ENCODE measurements at places on chromosomes 5 and 9.

- no peak for DNase-seq
These were observed 246.9 kb upstream of the GAS1 start for GRCh38 chr9:87193925-87194868.

- DNase-seq: no peak
These were observed 76.5 kb downstream of the KCTD16 start for GRCh38 chr5:144247131-144247530.

DNA sequence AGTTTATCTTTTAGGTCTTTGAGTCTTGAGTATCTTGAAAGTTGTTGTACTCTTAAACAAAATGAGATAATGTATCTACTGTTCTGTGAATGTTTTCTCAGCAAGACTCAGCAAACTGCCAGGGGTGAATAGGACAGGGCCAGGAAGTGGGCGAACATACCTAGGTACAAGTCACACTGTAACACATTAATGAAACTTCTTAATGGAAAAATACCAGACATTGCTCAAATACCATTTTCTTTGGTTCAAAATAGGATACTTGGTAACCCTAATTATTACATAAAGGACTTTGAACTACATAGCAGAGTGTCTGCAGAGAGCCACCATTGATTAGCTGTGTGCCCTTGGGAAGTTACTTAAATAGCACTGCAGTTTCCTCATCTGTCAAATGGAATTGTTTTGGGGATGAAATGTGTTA, 197.5 kb downstream of the ARHGEF28 start:
- no peak for DNase-seq

- no peak for DNase-seq
These were observed 97.0 kb downstream of the DRD1 start for GRCh38 chr5:175347027-175347426.

GRCh38 chr9:134298000-134298399, 28.3 kb upstream of the RXRA start:
- no peak for DNase-seq

GRCh38 chr9:35716230-35716629, 15.8 kb downstream of the TLN1 start:
- no peak for DNase-seq

DNA sequence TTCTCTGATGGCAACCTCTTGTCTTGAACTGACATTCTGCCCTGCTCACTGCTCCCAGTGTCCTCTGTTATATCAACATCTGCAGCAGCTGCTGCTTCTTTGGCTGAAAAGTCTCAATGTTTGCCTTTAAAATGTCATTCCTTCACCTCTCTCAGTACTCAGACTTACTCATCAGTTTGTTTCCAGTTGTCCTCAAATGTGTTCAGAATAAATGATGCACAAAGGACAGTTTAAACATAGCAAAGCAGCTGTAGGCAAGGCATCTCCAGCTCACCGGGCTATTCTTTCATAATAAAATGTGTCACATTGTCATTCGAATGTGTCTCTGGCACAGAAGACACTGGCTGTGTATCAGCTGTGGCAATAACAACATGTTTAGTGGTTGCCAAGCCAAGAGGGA, 590.9 kb upstream of the ZNF608 start:
- no peak for DNase-seq

DNA sequence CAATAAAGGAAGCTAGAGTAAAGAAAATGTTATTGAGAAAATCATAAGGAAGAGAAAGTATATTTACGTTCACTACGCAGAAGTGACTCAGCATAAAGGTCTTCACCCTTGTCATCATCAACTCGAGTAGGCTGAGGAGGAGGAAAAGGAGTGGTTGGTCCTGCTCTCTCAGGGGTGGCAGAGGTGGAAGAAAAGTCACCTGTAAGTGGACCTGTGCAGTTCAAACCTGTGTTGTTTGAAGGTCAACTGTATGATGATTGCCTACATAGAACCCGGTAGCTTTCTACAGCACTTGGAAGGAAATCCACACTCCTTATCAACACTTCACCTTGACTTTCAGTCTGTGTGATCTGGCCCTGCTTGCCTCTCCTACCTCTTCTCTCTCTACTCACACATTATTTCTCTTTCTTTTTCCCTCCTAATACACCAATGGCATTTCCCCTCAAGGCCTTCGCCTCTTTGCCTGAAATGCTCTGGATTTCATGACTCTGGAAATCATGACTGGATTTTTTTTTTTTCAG, 109.3 kb upstream of the CPEB4 start:
- no peak for DNase-seq

DNA sequence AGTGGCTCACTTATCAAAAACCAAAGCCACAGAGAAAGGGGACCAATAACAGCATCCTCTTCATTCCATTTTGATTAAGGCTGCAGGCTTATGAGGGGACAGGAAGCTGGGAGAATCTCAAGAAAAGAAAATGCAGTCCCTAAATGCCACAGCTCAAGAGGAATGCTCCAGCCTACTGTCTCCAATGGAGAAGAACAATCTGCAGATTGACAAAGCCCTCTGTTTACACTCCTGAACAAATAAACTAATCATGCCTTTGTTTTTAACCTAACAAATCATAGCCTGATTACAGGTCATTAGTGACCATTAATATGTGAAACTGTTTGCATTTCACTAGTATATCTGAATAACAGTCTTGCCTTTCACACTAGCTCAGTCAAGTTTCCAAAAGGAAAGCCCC, 26.5 kb downstream of the PPP2R2B start:
- no peak for DNase-seq

DNA sequence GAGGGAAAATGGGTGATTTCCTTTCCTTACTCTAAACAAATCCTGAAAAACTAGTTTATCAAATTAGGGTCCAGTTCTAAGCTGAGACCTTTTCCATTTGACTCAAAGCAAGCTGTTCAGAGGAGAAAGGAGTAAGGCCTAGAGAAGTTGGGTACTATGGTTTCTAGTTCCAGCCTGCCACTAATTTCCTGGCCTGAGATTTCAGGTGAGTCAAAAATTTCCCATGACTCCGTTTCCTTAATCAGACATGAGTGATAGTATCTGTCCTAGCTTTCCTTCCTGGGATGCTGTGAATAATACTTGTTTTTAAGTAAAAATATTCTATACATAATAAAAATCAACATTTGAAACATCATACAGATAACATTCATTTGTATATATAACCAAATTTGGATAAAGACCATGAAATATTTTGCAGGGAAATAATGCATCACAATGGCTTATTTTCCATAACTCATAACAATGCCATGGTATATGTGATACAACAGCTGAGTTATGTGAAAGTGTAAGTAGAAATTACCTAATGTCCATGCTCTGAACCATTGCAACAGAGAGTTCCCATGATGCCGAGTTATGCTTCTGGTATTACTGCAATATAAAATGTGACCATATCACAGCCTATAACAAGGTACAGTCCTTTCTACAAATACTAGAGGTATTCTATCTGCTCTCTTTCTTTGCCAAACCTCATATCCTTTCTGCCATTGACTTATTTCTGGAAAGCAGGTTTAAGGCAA, 142.7 kb downstream of the MLLT3 start:
- DNase-seq: no peak

DNA sequence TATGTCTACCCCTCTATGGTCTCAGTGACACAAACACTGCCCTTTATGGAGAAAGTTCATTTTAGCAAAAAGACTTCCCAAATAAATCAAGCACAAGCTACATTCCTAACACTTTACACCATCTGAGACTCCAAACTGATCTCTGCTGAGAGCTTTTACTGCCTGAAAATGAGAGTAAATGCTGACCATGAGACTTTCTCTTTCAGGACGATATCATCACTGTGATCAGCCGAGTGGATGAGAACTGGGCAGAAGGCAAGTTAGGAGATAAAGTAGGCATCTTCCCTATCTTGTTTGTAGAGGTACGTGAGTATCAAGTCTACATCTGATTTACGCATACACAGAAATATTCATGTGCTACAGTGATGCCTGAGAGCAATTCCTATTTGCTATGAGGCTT, 67.5 kb downstream of the SH3RF2 start:
- no peak for DNase-seq

GRCh38 chr5:137666461-137666850, 69.4 kb downstream of the KLHL3 start:
- no peak for DNase-seq

DNA sequence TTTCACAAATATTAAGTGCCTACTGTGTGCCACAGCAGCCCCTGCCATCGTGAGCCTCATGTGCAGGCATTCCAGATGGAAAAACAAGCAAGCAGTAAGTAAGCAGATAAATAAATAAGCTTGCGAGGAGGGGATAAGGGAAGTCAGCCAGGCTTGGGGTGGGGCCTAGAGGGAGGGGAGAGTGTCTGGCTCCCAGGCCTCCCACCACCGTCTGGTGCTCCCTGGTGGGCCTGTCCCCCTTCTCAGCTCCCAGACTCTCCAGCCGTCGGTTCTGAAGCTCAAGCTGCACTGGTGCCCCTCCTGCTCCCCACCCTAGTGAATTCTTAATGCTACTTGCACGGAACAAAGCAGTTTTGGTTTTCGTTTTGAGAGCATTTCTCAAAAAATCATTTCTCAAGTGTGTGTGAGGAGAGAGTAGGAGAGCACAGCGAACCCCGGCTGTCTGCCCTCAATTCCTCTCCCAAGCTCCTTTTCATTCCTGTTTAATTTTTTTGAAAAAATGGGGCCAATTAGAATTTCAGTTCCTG, 6.6 kb upstream of the IER5L start:
- no peak for DNase-seq

DNA sequence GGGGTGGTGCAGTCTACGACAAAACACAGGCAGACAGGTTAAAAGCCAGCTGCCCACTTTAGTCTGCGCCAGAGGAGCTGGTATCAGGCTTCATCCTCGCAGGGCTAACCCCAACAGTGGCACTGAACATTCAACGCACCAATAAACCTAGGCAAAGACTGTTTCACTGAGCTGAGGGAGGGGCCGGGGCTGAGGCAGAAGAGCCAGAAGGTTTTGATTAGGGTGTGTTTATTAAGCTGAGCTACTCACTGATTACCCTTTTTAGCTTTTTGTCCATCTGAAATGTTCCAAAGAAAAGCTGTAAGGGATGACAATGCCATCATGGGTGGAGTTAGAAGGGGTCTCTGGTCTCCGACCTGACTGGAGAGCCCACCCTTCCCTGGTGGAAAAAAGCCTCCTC, 1.4 kb downstream of the ZMYND19 start:
- no peak for DNase-seq

DNA sequence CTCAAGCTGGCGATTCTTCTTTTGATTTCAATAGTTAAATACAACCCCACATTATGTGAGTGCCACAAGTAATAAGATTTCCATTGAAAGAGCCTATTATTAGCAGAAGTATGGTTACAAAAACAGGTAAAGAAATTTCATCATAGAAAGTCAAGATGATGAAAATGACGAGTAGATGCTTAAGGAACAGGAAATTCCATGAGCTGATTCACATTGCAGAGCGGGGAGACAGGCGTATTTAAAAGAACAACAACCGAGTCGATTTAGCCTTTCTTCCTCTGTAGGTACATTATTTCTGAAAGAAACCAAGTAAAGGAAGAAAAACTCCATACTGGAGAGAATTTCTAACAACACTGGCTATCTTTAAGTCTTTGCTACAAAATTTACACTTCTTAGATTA, 310.4 kb downstream of the SLF1 start:
- DNase-seq: no peak

DNA sequence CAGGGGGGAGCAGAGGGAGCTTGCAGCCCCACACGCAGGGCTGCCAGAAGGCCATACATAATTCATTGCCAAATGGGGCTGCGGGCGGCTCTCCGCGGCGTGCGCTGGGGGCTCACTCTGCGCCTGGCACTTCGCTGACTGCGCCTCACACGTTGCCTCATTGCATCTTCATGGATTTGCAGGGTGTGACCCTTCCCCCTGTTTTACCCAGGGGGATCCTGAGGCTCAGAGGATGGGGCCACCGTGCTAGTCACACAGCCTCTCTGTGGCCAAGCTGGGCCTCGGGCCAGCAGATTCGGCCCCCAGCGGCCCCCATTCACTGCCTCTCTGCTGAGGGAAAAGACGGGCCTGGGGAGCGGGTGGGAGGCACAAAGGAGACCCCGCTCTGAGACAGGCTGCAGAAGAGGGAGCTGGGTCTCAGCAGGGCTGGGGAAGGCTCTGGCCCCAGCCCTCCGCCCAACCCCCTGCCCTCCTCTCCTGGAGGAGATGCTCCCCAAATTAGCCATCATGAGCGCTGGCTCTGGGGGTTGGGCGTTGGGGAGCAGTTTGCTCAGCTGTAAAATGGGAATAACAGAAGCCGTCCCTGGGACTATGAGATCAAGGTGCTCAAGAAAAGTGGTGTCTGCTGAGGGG, 115.5 kb downstream of the C9orf50 start:
- no peak for DNase-seq

- no peak for DNase-seq
These were observed 187.3 kb downstream of the HTR1A start for GRCh38 chr5:63774939-63775338.

GRCh38 chr5:9201761-9202160, 344.1 kb downstream of the SEMA5A start:
- DNase-seq: no peak

GRCh38 chr9:92971121-92971520, 23.8 kb downstream of the FGD3 start:
- DNase-seq: no peak

DNA sequence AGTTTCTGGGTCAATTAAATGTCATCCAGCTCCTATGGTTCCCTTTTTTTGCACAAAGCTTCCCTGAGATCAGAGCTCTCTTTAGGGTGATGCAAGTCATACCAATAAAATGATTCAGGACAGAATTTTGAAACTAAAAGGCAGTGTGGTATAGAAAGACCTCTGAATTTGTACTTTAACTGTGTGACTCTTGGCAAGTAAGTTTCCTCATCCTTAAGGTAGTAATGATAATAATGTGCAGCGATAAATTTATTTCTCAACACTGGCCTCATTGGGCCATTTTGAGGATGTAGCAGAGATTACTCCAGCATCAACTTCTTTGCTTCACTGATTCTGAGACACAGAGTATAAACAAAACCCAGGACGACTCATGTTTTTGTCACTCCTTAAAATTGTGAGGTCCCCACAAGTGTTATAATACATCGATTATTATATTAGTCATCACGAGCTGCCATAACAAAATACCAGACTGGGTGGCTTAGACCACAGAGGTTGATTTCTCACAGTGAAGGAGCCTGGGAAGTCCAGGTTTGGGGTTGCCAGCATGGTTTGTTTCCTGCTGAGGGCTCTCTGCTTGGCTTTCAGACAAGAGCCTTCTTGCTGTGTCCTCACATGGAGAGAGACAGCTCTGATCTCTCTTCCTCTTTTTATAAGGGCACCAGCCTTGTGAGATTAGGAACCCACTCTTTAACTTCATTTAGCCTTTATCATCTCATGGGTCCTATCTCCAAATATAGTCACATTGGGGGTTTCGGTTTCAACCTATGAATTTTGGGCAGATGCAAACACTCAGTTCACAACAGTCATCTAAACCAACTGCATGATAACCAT, 293.0 kb downstream of the ZNF608 start:
- DNase-seq: no peak

DNA sequence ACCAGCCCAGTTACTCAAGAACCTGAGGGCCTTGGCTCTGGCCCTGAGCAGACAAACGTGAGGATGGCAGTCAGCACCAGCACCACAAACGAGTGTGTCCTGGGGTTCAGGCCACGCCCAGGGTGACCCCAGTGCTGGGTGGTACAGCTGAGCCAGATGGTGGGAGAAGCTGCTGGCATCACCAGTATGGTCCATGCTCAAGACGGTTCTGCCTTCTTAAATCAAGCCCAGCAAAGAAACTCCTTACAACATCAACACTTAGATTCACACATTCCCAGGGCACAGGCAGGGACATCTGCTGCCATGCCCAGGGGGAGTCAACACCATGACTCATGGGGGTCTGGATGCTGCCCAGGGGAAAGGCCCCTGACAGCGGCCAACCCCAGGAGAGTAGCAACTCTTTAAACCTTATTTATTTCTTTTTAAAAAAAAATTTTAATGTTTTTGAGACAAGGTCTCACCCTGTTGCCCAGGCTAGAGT, 31.3 kb downstream of the IPPK start:
- no peak for DNase-seq
